PC-3 (cell line): ENCODE measurements at places on chromosomes 6 and 20. TPM values are rescaled to one million over a fixed set of nuclear protein-coding genes. Genes with fewer than 3 reads are reported as not detected.

DNA sequence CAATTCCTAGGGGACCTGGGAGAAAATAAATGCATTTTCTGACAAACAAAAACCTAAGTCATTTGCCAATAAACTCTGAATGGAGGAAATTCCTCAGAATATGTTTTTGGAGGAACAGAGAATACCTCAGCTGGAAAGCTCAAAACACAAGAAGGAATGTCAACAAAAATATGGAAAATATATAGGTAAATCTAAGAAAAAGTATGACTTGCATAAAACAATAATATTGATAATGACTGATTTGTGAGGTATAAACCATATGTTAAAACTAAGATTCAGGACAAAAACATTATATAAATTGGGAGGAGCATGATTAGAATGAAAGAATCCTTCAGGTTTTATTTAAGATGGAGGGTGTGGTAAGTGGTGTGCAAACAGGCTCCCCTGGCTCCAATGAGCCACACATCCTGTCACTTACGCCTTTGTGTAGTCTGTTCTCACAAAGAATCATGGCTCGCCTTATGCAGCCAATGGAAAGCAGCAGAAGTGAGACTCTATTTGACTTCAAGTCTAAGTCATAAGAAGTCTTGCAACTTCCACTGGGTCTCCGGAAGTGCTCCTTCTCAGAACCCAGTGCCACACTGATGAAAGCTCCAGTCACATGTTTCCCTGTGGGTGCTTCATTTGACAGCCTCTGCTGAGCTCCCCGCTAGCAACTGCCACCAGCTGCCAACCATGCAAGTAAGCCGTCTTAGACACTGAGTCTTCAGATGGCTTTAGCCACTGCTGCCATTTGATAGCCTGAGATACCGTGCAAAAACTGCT is 8.1 kb downstream of the CFAP61 start:
- DNase-seq = no peak

- DNase-seq = peak; percentile 12
Measured at GRCh38 chr6:14763616-14764015, 482.3 kb upstream of the JARID2 start.

GRCh38 chr6:33017694-33018353 is 8.4 kb upstream of the HLA-DOA start:
- DNase-seq = no peak

DNA sequence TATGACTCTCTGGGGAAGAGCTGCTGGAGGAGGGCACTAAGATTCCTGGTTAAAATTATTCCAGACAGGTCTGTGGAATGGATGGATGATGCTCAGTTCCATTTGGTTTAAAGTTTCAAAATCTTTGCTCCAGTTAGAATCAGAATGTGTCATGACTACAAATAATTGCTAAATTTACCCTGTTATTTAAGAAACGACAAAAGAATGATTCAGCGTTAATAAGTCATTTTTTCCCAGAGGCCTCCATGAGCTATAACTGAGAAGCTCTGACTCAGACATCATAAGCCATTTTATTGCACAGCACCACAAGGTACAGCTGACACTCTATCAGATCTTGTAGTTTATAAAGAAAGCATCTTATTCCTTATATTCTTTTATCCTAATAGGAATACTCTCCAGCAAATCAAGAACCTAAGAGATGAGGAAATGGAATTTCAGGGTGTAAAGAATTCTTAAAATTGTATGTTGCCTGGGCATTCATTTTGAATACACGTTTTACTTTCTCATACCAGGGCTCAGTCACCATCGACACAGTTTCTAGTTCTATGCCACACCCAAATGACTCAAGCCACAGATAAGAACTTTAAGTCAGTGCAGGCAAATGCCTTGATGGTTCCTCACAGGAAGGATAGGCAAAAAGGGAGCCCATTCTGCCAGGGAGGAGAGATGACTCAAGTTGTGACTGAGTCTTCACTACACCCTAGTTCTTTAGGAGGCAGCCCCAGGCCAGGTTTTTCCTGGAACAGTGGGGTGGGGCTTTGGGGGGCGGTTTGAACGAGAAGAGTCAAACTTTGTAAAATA is 636.0 kb downstream of the MMUT start:
- DNase-seq = peak; percentile 99

GRCh38 chr6:167572106-167572505 is 247.2 kb downstream of the TTLL2 start:
- no peak for DNase-seq

- peak; percentile 34 for DNase-seq
Measured at GRCh38 chr20:17721802-17722486, 22.2 kb downstream of the BANF2 start.

GRCh38 chr6:39341937-39342336 is 19.4 kb upstream of the KCNK16 start:
- DNase-seq = no peak

GRCh38 chr20:408843-409696 is 971 bp downstream of the RBCK1 start:
- DNase-seq = no peak

GRCh38 chr20:50194422-50194830 is 3.8 kb downstream of the CEBPB start:
- no peak for DNase-seq

DNA sequence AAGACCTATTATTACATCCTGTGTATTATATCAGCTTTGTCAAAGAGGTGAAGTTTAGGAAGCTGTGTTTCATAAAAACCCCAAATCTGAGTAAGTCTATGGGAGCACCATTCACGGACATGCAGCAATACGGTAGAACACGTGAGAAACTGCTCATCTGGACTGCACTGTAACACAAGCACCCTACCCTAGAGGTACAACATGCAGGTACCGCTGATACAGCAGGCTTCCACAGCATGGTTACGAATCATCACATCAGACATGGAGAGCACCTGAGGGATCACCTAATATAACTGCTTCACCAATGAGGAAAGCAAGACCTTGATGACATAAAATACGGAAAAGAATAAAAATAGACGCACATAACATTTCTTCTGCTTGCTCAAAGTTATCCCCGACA is 96.7 kb downstream of the GMDS start:
- no peak for DNase-seq

DNA sequence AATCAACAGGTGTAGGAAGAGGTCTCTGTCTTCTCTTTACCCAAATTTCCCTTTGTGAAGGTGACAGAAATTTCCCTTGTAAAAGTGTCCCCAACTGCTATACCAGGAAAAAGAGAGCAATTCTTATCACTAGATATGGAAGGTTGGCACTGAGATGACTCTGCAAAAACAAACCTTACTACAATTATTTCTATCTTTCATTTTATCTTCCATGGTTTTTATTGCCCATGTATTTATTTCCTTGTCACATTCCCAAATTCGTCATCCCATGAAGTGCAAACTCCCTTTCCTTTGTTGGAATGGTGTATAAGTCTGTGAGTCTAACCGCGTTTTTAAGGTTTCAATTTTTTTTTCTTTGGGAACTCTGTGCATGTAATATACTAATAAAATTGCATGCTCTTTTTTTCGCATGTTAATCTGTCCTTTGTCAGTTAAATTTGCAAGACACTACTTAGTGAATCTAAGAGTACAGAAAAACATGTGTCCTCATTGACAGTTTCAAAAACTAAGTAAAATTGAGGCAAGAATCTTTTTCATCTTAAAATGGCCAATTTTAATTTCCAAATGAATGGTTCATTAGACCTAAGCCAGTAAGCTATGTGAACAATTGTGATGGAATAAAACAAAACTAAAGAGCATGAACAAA is 35.4 kb upstream of the HFE start:
- no peak for DNase-seq

DNA sequence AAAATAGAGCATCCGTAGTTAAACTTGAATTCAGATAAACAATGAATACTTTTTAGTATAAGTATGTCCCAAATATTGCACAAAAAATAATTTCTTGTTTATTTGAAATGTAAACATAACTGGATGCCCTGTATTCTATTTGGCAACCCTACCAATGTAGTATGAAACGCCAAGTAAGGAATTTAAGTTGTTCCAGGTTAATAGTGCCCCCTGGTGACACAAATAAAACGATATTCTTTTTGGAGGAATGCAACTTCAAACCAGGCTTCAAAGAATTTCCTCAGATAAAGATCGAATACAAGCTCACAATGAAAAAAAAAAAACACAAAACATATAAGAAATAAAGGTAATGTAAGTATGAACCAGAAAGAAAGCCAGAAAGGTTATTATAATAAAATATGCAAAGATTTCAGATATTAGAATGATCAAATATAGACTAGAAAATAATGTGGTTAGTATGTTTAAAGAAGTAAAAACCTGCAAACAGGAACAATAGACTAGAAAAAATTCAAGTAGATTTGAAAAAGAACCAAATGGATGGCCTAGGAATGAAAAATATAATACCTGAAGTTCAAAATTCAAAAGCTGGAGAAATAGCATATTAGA is 18.4 kb upstream of the AKAP7 start:
- DNase-seq = peak; percentile 76

- DNase-seq = no peak
Measured at GRCh38 chr20:58836616-58837204, 14.0 kb downstream of the GNAS-AS1 start.

GRCh38 chr6:130681028-130681427 is 146.2 kb upstream of the SMLR1 start:
- DNase-seq = no peak

DNA sequence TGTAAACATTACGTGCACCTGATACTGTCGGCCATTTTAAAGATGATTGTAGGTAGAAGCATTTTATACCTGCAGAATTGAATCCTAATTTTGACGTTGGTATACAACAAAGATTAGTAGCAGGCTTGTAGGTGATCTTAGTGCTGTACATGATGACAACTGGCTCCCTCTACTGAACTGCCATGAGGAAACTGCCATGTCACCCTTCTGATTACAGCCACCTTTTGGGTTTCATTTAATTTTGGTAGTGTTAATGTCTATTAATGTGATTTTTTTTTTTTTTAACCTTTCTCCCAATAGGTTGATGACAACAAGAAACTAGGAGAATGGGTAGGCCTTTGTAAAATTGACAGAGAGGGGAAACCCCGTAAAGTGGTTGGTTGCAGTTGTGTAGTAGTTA is 2.3 kb downstream of the RPS12 start:
- no peak for DNase-seq

DNA sequence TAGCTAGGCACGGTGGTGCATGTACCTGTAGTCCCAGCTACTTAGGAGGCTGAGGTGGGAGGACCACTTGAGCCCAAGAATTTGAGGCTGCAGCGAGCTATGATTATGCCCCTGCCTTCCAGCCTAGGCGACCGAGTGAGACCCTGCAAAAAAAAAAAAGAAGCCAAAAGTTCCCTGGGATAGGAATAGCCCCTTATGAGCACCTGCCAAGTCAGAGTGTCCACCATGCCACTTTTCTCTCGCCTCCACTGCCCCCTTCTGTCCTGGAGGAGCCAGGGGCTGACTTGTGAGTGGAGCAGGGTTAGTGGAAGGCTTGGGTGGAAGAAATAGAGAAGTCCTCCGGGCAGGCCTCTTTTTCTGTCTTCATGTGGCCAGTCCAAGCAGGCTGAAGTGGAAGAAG is 12.1 kb upstream of the DDX27 start:
- DNase-seq = peak; percentile 44

GRCh38 chr6:27237089-27237803 is 10.3 kb upstream of the PRSS16 start:
- peak; percentile 73 for DNase-seq

DNA sequence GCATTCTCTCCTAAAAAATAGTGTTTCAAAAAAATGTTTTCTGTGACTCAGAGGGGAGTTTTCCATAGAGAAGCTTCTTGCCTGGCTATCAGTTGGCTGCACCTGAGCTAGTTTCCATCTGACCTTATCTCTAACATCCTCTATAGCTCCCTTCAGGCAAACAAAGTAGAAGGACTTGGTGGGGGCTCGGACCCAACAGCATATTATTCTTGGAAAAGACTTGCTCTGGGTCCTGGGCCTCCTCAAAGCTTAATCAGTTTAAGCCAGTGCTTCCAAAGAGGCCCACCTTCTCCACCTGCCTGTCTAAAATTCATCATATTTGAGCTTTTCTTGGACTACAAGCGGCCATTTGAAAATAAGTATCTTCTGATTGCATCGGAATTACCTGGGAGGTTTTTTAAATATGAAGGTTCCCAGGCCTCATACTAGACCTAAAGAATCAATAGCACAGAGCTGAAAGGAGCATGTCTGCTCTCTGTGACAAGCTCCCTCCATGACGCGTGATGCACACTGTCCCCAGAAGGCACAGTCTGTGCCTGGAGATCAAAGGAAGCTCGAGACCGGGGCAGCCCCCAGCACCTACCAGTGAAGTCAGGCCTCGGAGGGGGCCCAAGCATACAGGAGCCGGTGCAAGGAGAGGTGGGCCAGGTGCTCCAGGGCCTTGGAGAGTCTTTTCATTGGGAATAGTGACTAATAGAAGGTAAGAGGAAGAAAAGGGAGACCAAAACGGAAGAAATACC is 80.6 kb upstream of the HIVEP1 start:
- no peak for DNase-seq

GRCh38 chr20:16699293-16699692 is 30.5 kb upstream of the SNRPB2 start:
- no peak for DNase-seq

DNA sequence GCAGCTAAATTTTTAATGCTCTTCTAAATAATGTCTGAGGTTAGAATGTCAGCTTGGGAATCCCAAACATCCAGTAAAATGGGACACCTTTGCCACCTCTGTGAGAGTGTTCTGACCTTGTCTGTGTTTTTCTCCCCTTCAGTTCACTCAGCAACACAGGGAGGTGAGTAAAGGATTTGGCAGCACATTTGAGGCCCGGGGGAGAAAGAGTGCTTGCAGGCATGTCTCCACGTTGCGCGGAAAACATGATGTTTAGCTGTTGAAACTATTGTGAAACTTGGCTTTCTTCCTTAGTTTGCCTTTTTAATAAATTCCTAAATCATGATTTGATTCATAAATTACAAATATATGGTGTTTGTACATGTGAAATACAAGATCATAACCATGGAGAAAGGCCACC is 707.8 kb upstream of the FLRT3 start:
- no peak for DNase-seq

- DNase-seq = peak; percentile 54
Measured at GRCh38 chr6:35469751-35470662, 1.8 kb downstream of the RPL10A start.

GRCh38 chr20:47224300-47224791 is 132.2 kb downstream of the ZMYND8 start:
- no peak for DNase-seq

The SLC35F1 gene
- not detected in 2 replicates for total RNA-seq

The TMEM244 gene
- not detected in 2 replicates for total RNA-seq

The PLAGL1 gene
- 10.9 and 14.4 TPM in 2 replicates for total RNA-seq

The MUCL3 gene
- total RNA-seq = 0.04 TPM in 1 of 2 replicates, not detected in the other

The FAM110A gene
- 23.0 and 28.4 TPM in 2 replicates for total RNA-seq

The C6orf132 gene
- total RNA-seq = 66.0 and 86.3 TPM in 2 replicates

The HLA-A gene
- 426 and 435 TPM in 2 replicates for total RNA-seq

The PSORS1C2 gene
- total RNA-seq = not detected in 2 replicates

The HEY2 gene
- not detected in 2 replicates for total RNA-seq

The LBP gene
- not detected in 2 replicates for total RNA-seq

The HLA-DQB2 gene
- total RNA-seq = not detected in 2 replicates

The IRF4 gene
- total RNA-seq = 0.15 TPM in 1 of 2 replicates, not detected in the other

The EDN3 gene
- not detected in 2 replicates for total RNA-seq

The HLA-DOA gene
- total RNA-seq = not detected in 2 replicates

The ARMH2 gene
- not detected in 2 replicates for total RNA-seq
